ENCODE measurements at places on chromosomes 12 and 14.
A peak's percentile ranks its signal among the peaks of the same experiment; 100 is the strongest.

DNA sequence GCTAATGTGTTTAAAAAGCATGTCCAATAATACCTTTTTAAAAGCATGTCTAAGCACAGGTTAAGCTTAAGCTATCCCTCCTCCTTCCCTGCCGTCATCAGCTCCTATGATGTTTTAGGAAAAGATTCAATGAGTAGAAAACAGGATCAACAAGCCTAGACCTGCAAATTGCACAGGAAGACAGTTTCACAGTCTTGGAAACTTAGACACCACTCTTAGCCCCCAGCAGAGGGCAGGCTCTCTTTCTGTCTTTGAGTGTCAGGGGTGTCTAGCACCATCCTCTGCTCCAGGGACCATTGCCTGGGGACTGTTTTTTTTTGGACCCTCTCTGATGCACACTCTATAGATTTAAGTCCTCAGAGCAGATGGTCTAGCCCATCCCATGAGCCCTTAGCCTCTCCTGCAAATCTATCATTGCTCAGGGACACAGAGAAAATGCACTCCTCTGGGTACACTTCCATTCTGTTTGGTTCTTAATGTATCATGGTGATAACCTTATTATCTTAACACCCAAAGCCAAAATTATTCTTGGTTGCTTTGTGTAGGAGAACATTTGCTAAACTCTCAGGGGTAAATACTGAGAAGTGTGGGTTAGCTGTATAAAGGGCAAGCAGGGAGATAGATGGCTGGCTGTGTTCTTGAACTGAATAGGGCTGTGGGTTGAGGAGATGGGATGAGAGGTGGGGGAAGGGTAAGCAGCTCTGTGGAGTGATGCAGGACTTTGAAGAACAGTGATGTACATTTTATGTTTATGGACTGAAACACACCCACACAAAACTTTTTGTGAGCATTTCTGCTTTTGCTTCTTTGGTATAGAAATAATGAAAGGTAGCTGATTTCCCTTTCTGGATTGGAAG lies 259.9 kb upstream of the DDHD1 start:
- H3K36me3 ChIP-seq = no peaks in the 10 kb centered on the region
- no peaks in the 10 kb centered on the region for H3K27me3 ChIP-seq
- no peaks in the 10 kb centered on the region for H3K4me1 ChIP-seq
- no peak for DNase-seq

- no peak overlapping the region for H3K4me3 ChIP-seq
- H3K36me3 ChIP-seq = no peaks in the 10 kb centered on the region
- no peaks in the 10 kb centered on the region for H3K4me1 ChIP-seq
- H3K27ac ChIP-seq = no peak overlapping the region
- peaks cover 20% of the 10 kb centered on the region for H3K27me3 ChIP-seq
Measured at GRCh38 chr12:53770281-53770680, 18.5 kb upstream of the CISTR start.

DNA sequence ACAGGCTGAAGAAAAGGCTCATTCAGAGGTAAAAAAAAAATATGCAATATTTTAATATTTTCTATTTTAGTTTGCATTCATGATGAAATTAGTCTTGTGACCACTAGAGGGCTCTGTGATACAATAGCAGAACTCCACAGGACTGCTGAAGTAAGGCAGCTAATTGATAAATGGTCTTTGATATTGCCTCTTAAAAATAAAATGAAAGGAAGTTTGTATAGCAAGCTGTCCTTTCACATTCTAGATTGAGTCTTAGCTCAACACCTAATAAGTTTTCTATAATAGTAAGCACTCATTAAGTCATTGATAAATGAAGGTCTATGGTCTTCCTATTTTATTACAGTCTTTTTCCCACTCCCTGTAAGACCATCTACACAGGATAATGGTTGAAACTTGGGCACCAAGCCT lies 315.7 kb downstream of the NAV3 start:
- H3K36me3 ChIP-seq = no peaks in the 10 kb centered on the region
- DNase-seq = peak; percentile 42
- H3K4me3 ChIP-seq = no peak overlapping the region
- H3K27ac ChIP-seq = no peak overlapping the region

GRCh38 chr12:93297032-93297431 lies 80.7 kb upstream of the NUDT4 start:
- no peak overlapping the region for H3K27ac ChIP-seq
- H3K27me3 ChIP-seq = no peaks in the 10 kb centered on the region
- DNase-seq = no peak
- no peaks in the 10 kb centered on the region for H3K4me1 ChIP-seq
- H3K36me3 ChIP-seq = no peaks in the 10 kb centered on the region

- H3K4me3 ChIP-seq = no peak overlapping the region
- H3K36me3 ChIP-seq = no peaks in the 10 kb centered on the region
- no peaks in the 10 kb centered on the region for H3K27me3 ChIP-seq
- H3K4me1 ChIP-seq = no peaks in the 10 kb centered on the region
- DNase-seq = no peak
Measured at GRCh38 chr14:76227450-76228050, 75.8 kb downstream of the GPATCH2L start.
